ENCODE measurements at places on chromosomes 4 and X.

GRCh38 chrX:70921709-70922352 lies 9.1 kb downstream of the SLC7A3 start:
- no peak for DNase-seq

GRCh38 chr4:15848191-15848842 lies 70.2 kb downstream of the CD38 start:
- no peak for DNase-seq

GRCh38 chrX:100277231-100277630 lies 132.8 kb downstream of the PCDH19 start:
- DNase-seq: no peak

GRCh38 chr4:52748432-52748831 lies 2.8 kb downstream of the ERVMER34-1 start:
- DNase-seq: no peak

DNA sequence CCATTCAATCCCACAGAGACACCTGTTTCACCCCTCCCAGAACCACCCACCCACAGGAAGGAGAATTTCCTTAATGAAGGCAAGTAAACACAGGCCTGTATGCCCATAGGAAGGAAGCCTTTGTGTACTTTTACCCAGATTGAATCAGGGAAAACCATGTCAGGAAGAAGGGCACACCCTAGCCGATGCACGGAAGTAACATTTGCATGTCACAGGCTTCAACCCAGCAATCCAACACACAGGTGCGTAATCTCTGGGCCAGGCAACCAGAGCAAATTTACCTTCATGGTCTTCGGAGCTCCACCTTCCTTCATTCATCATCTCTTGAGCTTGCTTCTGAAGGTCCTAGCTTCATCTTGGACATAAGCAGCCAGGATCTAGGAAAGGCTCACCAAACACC lies 206.3 kb downstream of the SHROOM3 start:
- no peak for DNase-seq

DNA sequence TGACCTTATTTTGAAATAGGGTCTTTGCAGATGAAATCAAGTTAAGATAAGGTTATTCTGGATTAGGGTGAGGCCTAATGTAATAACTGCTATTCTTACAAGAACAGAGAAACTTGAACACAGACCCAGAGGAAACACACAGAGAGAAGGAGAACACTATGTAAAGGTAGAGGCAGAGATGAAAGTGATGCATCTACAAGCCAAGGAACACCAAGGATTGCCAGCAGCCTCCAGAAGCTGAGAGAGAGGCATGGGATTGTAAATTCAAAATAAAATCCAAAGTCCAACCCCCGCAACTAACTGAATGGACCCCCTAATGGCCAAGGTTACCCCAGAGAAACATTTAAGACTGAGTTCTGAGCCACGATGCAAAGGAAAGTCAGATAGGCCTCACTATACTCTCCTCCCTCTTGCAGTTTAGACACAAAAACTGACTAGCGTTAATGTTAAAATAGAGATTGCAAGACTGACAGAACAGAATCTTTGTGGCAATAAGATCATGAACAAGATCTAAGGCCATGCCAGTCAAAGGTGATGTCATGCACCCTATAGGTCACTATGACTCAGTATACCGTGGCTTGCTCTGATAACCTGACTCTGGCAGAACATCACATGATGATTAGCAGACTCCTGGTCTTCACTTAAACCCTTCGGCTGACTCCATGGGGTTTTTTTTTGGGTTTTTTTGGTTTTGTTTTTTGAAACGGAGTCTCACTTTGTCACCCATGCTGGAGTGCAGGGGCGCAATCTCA lies 42.9 kb downstream of the DDX60L start:
- DNase-seq: no peak

GRCh38 chrX:14926471-14926870 lies 53.2 kb downstream of the MOSPD2 start:
- DNase-seq: no peak

DNA sequence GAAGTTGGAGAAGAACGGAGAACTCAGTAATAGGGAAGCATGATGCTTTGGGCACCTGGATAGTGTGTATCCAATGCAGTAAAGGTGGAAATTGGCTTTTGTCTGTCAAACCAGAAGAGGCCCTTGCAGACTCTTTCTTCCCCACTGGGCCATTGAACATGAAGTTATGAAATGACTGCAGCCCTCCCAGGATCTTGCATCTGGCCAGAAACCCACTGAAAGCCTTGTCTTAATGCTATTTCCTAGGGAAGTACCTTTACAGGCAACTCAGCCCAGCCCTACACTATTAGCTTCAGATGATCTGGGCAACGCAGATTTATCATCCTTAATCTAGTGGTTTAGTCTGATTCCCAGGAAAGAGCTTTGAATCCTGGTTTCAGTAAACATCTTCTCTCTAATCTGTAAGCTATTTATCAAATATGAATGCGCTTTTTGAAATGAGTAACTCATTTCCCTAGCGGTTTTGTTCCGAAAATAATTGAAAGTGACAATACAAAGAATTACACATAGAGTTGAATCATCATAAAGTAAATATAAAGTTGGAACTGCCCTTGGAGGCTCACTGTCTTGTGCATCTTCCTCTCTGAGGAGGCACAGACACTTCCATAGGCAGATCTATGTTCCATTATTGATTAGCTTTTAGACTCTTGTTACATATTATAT lies 464.1 kb downstream of the IDS start:
- DNase-seq: no peak

GRCh38 chr4:176970853-176971252 lies 178.1 kb upstream of the VEGFC start:
- DNase-seq: no peak

DNA sequence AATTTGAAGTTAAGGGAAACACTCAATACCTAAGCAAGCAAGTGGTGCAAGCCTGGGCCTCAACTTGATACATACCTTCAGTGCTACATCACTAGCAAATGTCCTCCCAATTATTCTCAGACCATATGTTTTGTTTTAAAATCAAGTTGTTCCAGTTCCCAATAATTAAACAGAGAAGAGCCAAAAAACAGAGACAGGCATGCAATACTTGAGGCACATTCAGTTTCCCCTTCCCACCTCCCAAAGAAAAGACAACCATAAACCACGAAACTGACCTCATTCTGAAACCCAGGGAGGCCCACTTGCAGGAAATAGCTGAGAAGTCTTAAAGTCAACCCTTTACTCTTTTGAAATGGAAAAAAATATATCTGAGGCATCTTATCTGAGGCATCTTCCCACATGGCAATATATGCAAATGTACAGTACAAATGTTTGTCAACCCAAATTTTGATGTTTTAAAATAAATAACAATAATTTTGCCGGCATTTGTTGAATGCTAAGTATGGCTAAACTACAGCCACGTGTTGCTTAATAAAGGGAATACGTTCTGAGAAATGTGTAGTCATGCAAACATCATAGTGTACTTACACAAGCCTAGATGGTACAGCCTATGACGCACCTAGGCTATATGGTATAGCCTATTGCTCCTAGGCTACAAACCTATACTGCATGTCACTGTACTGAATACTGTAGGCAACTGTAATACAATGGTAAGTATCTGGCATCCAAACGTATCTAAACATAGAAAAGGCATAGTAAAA lies 147.5 kb downstream of the TSPAN5 start:
- DNase-seq: peak; percentile 92

GRCh38 chrX:11180571-11180970 lies 69.4 kb downstream of the HCCS start:
- DNase-seq: no peak

GRCh38 chr4:141196227-141196933 lies 24.3 kb upstream of the ZNF330 start:
- no peak for DNase-seq

DNA sequence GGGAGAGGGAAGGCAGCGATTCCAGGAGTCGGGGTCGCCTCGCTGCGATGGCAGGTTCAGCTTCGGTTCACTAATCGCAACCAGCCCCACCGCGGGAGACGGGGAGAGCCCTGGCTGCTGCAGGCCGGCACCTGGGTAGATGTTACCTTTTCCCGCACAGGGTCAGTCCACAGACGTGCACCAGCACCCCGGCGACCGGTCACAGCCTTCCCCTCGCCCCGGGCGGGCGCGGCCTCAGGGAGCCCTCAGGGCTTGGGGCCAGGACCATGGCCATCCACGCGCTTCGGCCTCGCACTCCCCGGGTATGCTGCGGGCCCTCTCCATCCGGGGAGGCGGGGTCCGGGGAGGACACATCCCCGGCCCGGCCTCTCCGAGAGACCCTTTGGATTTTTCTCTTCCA lies 26.1 kb upstream of the EXOC1L start:
- DNase-seq: no peak

DNA sequence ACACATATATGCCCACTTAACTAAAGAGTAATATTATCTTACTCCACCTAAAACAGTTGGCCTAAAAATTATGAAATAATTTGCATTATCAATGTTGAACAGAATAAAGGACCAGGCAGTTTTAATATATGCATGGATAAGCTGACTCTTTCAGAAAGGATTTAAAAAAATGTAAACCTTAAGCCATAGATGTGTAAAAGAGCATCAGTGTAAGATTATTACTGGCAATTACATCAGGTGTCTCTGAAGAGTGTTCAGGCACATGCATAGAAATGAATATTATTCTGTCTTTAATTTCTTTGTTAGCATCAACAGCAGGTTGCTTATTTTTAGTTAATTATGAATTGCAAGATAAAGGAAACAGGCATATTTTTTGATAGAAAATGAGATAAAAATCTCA lies 1353.8 kb downstream of the C4orf33 start:
- DNase-seq: no peak

DNA sequence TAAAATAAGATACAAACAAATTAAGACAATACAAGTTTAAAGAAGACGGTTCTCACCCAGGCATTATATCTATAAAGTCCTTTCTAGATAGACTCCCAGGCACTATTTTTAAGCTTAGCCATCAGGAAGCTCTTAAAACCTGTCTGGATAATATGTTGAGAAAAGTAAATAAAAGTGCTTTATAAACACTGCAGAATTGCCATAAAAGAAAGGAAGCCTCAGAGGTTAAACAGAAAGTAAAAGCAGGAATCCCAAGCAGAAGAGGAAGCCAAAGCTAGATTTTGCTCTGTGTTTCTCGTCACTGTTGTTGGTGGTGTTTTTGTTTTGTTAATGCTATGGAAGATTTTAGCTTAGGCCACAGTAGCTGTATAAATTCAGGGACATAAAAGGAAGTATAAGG lies 1267.3 kb downstream of the PCDH19 start:
- DNase-seq: no peak

DNA sequence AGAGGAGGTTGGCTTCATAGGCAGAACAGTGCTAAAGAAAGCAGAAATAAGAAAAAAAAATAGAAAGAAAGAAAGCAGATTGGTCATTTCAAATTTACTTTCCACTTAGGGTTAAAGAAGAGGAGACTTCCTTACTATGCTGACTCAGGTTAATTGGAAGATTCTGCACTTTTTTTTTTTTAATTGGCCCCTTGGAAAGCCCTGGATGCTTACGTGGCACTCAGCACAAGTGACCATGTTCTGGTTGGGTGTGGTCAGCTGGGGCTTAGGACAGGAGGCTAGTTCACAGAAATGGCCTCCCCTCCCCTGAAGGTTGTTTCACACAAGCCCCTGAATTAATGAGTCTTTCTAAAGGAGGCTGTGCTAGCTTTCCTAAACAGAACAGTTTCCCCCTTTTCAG lies 14.5 kb downstream of the MAGEA9B start:
- DNase-seq: no peak

- no peak for DNase-seq
Observed at GRCh38 chr4:146960634-146961033, 15.0 kb upstream of the TTC29 start.

- DNase-seq: no peak
Observed at GRCh38 chrX:129925305-129926092, 19.5 kb downstream of the UTP14A start.

GRCh38 chr4:55397520-55398321 lies 2.0 kb downstream of the TMEM165 start:
- DNase-seq: peak; percentile 37

DNA sequence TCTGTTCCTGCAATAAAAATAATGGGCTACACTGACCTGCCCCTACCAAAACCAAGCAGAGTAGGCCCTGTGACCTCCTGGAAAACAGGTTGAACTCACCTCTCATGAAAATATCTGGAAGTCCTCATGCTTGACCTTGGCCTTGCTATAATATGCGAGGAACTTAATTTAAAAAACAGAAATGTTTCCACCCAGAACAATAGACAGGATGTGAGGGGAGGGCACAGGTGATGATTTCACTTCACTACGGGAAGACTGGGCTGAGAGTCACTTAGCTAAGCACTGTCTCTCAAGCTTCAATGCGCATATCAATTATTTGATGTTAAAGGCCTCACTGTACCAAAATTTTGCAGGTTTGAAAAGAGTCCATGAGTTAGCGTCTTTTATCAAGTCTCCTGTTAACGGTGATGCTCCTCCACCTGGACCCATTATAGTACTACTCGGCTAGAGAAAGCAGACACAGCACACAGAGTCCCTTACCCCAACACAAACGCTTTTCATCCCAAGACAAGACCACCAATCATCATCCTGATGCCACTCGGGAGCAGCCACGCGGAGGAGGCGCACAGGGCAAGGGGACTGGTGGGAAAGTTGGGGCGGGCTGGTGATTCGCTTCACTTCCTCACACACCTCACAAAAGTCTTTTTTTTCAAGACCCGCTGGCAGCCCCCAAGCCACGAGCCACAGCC lies 25.9 kb downstream of the ZNF721 start:
- DNase-seq: no peak

DNA sequence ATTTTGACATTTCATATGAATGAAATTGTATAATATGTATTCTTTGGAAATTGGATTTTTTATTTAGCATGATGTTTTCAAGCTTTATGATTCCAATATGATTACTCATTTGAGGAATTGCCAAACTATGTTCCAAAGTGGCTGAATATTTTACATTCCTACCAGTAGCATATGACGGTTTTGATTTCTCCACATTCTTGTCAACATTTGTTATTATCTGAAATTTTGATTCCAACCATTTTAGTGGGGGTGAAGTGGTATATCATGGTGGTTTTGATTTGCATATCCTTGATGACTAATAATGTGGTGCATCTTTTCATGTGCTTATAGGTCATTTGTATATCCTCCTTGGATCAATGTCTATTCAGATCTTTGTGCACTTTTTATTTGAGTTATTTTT lies 2.6 kb upstream of the BEX1 start:
- DNase-seq: peak; percentile 2

- no peak for DNase-seq
Observed at GRCh38 chrX:37697169-37697760, 11.7 kb downstream of the XK start.

- DNase-seq: no peak
Observed at GRCh38 chr4:14303856-14304255, 676.3 kb upstream of the BOD1L1 start.

- no peak for DNase-seq
Observed at GRCh38 chr4:183550345-183551093, 45.7 kb downstream of the ING2 start.

- no peak for DNase-seq
Observed at GRCh38 chr4:121321466-121321865, 59.4 kb downstream of the QRFPR start.

GRCh38 chrX:15849555-15849954 lies 5.1 kb downstream of the AP1S2 start:
- DNase-seq: no peak

GRCh38 chr4:33340168-33340567 lies 2620.0 kb downstream of the PCDH7 start:
- no peak for DNase-seq

- no peak for DNase-seq
Observed at GRCh38 chrX:8289523-8289922, 118.5 kb upstream of the VCX2 start.
